ENCODE measurements at places on chromosomes 3 and 15.

DNA sequence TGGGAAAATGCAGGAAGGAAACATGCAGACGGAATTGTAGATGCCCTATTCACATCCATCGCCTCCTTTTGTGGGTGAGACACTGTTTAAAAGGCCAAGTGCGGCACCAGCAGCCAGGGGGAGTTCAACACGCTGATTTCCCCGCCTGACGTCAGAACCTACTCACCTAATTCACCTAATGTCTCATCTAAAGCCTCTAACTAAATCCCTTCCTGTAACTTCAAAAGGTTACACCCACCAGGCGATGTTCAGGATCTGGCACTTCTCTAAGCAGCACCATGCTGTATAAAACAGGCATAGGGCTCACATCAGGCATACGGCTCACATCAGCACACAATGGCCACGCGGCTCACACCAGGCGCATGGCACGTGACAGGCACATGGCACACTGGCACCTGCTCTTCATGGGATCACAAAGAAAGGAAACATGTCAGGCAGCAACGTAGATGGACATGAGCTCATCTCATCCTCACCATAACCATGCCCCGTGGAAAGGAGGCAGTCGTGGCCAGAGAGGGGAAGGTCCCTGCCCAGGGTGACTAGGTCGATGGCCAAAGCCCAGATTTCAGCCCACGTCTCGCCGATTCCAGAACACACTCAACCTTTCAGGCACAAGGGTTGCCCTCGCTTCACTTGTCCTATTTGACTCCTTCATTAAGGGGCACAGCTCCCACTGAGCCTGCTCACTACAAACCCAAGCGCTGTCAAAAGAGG is 21.7 kb downstream of the XXYLT1 start:
- no peak for DNase-seq

DNA sequence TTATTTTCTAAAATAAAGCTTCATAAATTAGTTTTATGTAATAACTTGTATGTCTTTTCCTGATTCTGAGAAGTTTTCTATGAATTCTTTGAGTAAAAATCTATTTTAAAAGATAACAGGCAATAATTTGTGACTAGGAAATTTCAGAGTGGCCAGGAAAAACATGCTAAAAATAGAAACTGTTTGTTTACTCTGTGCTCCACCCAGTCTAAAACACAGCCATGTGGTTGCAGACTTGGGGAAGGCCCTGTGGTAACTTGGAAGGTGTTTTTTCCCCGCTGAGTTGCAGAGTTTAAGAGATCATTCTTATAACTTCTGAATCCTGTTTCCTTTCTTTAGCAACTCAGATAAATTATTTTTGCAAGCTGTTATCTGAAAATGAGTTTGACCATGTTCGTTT is 21.9 kb downstream of the PLCL2 start:
- DNase-seq: no peak

DNA sequence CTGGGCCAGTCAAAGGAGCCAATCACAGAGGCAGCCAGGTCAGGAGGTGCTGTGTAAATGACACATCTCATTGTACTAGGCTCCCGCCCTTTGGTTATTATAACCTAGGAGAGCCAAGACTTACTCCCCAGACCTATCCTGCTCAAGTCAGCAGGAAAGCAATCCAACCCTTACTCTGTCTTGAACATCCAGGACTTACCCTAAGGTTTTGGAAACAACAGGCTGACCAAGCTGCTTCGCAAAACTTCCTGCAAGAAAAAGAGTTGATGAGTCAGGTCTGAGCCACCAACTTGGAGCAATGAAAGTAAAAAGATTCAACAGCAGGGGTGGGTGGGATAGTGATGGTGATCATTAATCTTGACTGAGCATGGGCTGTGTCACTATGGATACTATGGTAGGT is 144.4 kb downstream of the MYLK start:
- no peak for DNase-seq

DNA sequence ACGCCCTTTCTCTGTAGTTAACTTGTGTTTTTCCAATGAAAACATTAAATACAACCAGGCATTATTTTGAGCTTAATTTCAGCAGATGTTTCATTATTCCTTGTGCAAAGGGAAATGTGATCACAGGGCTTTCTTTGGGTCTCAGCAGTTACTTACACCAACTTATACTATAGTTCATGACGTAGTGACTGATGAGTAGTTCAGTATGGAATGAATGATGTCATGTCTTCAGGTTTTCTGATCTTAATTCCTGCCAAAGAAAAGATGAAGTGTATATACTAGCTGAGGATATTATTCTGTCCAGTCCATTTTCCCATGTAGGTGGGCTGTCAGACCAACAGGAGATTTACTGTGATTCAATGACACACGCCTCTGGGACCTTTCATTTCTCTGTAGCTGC is 61.3 kb downstream of the MYRIP start:
- no peak for DNase-seq

DNA sequence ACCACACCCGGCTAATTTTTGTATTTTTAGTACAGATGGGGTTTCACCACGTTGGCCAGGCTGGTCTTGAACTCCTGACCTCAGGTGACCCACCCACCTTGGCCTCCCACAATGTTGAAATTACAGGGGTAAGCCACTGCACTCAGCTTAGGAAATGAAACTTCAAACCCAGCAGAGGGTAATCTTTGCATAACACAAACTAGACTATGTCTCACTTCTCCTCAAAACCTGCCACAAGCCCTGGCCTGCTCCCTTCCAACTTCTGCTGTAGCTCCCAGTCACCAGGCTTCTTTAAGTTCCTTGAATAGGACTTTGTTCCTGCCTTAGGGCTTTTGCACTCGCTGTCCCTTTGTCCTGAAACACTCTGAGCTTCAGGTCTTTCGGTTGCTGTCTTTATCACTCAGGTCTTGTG is 39.2 kb upstream of the SEMA4B start:
- no peak for DNase-seq

DNA sequence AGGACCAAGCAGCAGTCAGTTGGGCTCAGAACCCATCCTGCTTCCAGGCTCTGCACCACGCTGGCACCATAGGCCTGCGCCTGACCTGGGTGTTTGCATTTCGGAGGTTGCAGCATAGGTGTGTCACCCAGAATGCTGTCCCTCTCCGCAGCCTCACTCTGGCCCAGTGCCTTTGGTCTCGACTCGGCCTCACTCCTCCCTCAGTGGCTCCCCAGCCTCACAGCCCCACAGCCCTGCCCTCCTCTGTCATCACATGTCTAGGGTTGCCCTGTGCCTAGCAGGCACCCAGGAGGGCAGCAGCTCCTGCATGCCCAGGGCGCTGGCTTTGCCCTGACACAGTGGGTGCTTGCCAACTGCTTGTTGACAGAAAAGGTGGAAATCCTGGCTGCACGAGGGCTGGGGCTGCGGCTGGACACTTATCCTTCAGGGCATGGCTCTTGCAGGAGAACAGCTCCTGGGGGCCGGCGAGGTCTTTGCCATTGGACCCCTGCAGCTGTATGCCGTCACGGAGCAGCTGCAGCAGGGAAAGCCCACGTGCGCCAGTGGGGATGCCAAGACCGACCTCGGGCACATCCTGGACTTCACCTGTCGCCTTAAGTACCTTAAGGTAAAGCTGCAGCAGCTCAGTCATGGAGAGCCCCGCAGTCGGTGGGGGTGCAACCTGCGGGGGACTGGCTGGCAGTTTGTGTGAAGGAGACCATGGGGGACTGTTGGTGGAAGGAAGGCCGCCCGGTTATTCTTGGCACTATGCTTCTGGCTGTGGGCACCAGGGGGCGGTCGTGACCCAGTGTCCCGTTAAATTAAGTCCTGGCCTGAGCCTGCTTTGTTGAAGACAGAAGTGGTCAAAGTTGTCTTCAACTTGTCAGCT is 16.2 kb downstream of the NISCH start:
- DNase-seq: no peak

DNA sequence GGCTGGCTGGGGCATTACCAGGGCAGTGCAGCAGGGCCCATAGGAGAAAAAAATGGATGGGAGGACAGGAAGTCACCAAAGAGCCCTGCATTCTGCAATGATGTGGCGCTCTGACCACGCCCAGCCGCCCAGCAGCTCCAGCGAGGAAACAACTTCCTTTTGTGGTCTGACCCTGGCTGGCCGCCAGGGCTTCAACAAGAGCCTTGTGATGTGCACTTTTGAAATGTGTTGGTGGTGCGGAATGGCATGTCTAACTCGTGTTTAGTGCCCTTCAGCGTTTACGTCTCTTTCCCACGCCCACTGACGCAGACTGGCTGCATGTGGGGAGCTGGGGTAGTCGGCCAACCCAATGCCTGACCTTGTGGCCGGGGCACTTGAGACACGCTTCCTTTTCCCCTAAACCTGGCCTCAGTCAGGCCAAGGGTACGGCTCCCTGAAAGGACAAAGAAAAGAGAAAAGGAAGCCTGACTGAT is 81.9 kb upstream of the CTNNB1 start:
- DNase-seq: no peak

GRCh38 chr3:120908795-120909601 is 993 bp downstream of the STXBP5L start:
- DNase-seq: no peak
